ENCODE measurements at places on chromosomes 11 and 22.

DNA sequence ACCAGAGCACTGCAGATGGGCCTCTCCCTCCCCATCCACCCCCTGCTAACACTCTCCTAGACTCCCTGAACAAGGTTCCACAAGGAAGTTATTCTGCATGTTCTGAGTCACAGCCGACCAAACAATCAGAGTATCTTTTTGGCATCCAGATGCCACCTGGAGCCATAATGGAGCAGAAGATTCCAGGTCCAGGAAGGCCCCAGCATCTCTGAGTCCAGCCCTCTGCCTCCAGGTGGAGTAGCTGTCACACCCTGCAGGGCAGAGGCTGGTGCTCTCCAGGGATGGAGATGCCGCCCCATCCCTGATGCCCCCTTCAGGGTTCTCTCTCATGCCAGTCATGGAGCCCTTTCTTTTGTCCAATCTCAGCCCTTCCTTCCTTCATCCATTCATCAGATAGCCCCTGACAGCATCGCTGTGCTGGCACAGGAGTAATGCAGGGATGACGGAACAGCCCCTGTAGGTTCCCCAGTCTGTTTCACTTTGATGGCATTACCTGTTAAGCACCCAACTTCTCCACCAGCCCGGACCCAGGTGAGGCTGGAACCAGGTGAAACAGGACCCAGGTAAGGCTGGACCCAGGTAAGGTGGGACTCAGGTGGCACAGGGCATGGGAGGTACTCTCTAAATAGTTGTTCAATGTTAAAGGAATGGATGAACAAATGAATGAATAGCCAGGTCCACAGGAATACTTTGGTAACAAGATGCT is 20.1 kb upstream of the TSKU start:
- DNase-seq, result no peak

DNA sequence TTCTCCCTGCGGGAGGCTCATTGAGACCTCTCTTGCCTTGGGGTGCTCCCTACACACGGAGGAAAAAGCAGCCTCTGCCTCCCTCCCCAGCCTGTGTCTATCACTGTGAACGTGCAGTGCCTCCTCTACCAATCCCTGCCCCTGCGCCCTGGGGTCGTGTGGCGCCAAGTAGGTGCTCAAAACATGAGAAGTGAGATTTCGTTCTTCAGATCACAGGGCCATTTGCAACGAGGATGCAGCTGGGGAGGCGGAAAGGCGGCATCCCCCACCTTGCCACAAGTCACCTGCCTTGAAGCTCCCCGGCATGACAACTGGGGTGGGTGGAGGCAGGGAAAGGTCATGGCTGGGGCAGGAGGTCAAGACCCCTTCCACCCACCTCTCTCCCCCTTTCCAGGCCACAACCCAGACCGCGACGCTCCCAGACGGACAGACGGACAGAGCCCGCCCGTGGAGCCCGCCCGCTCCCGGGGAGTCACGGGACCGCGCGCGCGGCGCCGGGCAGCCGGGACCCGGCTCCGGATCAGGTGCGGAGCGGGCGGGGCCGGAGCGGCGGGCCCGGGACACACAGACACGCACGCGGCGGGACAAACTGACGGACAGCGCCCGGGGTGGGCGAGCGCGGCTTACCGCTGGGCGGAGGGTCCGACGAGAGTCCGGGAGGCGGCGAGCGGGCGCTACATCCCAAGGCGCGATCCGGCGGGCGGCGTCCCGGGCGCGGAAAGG is 485 bp downstream of the KCNJ4 start:
- DNase-seq, result no peak

GRCh38 chr11:40129266-40129665 is 1330.2 kb downstream of the LRRC4C start:
- DNase-seq, result no peak

DNA sequence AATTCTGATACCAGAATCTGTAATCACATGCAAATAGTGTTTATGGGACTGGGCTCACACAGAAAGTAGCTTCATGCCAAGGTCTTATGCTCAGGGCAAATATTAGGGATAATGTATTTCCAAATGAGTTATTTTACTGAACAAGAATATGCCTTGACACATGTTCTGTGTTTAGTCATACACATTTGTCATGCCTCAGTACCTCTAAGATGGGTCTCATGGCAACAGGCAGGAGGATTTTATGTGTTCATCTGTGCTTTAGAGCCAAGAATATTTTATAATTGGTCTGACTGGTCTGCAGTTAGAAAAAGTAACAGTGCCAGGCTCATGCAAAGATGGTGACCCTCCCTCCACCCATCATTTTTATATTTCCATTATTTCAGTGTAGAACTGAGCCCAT is 49.1 kb downstream of the JAM3 start:
- no peak for DNase-seq

DNA sequence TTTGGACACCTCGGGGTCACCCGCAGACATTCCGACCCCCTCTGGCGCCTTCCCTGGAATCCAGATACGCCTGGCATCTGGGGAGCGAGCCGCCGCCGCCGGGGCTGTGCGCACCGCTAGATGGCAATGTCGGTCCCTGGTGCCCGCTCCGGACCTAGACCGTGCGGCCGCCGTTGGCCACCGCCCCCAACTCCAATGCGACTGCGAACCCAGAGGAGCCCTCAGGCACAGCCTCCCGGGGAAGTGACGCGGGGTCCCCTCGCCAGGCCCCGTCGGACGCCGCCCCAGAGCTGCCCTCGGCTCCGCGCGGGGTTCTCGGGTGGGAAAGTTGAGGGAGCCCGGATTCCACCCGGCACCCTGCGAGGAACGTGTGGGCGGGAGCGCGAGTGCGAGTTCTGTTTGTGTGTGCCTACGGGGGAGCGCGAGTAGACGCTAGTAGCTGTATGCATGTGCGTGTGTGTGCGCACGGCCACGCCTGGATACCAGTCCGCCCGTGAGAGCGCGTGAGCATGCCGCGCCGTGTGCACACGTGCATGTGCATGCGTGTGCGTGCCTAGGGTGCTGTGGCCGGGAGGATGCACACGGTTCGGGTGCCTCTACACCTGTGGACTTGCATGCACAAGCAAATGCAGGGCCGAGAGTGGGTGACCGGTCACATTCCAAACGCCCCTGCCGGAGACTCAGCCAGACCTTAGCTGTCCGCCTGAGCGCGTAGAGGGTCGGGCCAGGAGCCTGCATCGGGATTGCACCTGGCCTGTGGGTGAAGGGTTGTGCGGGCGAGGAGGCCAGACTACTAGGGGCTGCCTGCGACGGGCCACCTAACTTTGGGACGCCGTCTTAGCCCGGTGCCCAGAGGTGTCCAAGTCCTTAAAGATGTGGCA is 1.9 kb downstream of the CHRM4 start:
- DNase-seq, result no peak

DNA sequence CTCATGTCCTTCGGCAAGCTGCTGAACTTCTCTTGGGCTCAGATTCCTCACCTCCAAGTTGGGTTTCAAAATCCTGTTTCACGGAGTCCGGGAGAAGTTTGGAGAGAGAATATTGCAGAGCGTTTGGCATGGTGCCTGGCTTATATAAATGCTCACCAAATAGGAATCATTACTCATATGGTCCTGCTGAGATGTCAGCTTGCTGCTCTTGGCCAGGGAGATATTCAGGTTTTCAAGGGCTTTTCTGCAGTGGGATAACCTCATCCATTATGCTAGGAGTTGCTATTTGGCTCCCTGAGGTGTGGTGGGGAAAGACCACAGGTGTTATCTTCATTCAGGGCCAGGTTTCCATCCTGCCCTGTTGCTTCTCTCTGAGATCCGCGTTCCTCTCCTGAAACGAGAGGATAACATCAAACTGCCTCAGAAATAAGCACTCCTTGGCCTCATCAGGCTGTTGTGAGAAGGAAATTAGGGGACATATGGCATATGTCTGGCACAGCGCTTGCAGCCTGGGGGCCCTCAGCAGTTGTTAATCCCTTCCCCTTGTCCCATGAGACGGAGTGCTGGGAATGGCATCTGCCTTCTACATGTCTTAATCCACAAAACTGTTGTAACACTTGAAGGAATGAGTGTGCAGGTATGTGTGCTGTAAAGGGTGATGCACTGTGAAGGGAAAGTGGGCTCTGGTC is 29.9 kb upstream of the ACER3 start:
- no peak for DNase-seq

- DNase-seq, result no peak
Observed at GRCh38 chr11:133830931-133831907, 14.1 kb downstream of the SPATA19 start.

GRCh38 chr22:46124383-46125144 is 25.8 kb upstream of the PPARA start:
- no peak for DNase-seq

DNA sequence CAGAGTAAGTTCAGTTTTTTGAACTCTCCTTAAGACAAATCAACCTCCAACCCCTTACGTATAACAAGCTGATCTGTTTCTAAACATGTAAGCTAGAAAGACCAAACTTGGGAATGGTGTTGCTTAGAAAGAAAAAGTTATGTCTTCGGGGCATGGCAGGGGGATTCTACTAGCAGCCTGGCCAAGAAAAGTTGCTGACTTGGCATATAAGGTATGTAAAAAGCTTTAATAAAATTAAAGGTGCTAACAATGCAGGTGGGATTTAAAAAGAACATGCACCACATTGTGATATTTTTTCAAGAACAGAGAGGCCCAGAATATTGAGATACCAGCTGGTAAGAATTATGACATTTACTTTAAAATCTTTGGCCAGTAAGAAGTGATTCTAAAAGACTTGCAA is 411.4 kb upstream of the CCDC90B start:
- no peak for DNase-seq

GRCh38 chr22:17387356-17387755 is 18.1 kb downstream of the CECR2 start:
- no peak for DNase-seq

- DNase-seq, result no peak
Observed at GRCh38 chr11:35139722-35140282, 831 bp downstream of the CD44 start.

DNA sequence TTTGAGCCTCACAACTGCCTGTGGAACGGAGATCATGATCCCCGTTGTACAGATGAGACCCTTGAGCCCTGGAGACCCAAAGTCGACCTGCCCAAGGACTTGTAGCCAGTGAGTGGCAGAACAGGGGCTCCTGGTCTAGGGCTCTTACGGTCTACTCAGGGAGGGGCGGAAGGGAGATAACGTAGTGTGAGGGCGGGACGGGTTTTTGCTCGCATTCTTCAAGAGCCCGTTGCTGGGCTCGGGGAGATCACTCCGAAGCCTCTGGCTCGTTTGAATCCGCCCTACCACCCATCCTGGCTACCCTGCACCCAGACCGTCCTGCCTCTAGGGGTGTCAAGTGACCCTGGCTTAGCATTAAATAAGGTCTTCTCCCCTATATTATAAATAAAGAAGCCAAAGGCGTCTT is 639 bp downstream of the CRY2 start:
- no peak for DNase-seq

GRCh38 chr22:29079218-29079901 is 6.5 kb downstream of the KREMEN1 start:
- no peak for DNase-seq

GRCh38 chr11:128694618-128695481 is 978 bp downstream of the FLI1 start:
- no peak for DNase-seq

DNA sequence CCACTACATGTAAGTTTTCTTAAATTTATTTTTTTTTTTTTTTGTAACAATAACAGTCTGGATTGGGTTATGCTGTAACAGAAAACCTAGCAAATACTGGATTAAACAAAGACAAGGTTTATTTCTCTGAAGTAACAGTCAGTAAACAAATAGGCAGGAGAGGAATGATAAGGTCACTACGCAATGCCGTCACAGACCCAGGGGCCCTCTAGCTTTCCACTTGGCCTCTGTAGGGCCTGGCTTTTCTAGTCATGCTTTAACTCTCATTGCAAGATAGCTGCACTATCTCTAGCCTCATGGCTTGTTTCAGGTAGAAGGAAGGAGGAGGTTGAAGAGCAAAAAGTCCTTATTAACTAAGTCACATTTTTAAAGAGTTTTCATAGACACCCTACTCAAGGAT is 6.5 kb downstream of the OR10A6 start:
- DNase-seq, result no peak

GRCh38 chr22:19513823-19514222 is 10.4 kb downstream of the CLDN5 start:
- DNase-seq, result no peak

DNA sequence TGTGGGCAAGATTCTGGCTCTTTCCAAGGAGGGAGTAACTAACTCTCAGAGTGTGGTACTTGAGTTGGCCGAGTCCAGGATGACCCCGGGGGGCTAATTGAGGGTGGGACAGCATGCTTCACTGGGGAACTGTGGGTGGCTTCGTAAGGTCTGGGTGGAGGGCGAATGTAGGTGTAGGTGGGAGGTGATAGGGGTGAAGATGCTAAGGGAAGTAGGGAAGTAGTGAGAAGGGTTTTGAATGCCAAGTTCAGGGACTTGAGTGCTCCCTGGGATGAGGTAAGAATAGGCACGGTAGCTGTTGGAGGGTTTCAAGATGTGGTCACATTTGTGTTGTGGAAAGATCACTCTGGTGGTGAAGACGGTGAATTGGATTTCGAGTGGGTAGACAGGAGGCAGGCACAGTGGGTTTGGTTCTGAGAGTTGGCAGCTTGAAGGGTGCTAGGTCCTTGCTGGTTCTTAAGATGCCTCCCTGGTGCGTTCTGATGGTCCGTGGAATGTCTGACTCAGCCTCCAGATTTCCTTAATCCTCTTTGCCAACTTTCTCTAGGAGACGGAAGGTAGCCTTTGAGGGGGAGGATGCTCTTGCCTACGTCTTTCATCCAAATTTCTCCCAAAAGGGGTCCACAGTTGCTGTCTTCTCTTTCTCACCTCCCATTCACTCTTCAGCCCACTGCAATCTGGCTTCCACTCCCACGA is 2.5 kb upstream of the DNAL4 start:
- DNase-seq, result no peak

- DNase-seq, result no peak
Observed at GRCh38 chr11:65633390-65634108, 4.4 kb upstream of the SIPA1 start.

- DNase-seq, result no peak
Observed at GRCh38 chr11:63623513-63624140, 9.4 kb upstream of the PLAAT3 start.

- no peak for DNase-seq
Observed at GRCh38 chr11:121246021-121246768, 46.4 kb upstream of the SC5D start.

DNA sequence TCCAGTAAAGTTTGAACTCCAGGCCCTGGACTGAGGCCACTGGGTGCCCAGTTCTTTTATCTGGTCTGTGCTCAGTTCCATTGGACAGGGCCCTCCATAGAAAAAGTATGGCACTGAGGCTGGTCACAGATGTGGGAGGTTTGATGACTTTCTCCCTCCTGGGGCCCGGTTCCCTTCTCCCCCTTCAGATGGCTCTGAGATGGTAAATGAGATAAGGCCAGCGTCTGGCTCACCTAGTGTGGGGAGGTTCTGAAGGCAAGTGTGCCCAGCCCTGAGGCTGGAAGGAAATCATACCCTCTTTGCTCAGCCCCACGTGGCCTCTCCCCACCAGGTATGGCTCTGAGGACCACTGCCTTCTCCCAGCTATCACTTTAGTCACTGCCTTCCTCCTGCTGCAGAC is 1.5 kb upstream of the CLDN5 start:
- DNase-seq, result no peak

- DNase-seq, result no peak
Observed at GRCh38 chr11:45879803-45880686, 5.4 kb upstream of the MAPK8IP1 start.

Data from cortex of kidney (tissue), 1 donor.